ENCODE measurements at places on chromosomes 13 and 19.

- no peak for DNase-seq
Measured at GRCh38 chr13:113802090-113802531, 43.1 kb downstream of the TMEM255B start.

- DNase-seq = no peak
Measured at GRCh38 chr13:46341112-46341711, 45.8 kb downstream of the RUBCNL start.

DNA sequence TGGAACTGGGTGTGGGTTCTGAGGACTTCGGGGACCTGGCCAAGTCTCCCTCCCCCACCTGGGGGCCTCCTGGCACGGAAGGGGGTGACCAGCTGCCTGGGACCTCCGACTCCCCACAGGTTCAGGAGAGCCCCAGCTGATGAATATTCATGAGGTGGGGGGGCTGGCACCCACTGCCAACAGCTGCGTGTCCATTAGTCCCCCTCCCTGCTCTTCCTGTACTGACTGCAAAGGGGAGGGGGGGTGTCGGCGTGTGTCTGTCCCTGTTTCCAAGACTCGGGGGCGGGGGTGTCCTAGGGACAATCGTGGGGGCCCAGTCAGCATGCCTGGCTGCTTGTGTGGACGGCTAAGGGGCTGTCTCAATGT lies 10.6 kb upstream of the NFIX start:
- no peak for DNase-seq

- no peak for DNase-seq
Measured at GRCh38 chr19:5691822-5692722, 2.0 kb downstream of the RPL36 start.

- DNase-seq = no peak
Measured at GRCh38 chr19:34732612-34733211, 1.3 kb upstream of the ZNF181 start.

- DNase-seq = no peak
Measured at GRCh38 chr13:44797685-44798084, 191.6 kb downstream of the NUFIP1 start.

DNA sequence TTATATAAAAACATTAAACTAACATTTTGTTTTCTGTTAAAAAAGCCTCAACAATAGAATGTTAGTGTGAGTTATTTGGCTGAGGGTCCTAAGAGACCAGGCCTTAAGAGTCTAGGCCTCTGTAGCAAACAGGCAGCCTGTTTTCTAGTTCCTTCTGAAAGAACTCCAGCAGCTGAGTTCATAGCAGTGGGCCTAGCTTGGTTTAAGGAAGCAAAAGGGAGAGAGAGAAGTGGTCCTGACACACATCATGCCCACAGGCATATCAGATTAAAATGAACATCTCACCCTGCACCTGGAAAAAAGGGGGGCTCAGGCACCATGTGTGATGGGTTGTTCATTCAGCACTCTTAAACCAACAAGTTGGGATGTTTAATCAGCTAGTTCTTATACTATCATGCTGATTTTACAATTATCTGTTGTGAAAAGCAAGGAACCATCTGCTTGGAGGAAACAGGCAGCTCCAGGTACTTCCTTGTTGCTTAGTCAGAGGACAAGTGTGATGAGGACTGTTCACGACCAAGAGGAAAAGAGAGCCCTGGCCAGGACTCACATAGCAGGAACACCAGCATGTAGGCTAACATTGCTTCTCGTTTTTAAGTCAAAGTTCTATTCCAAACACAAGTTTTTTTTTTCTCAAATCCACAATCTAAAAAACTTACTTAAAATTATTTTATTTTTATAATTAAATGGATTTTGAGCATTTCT lies 81.3 kb upstream of the FRY start:
- no peak for DNase-seq

DNA sequence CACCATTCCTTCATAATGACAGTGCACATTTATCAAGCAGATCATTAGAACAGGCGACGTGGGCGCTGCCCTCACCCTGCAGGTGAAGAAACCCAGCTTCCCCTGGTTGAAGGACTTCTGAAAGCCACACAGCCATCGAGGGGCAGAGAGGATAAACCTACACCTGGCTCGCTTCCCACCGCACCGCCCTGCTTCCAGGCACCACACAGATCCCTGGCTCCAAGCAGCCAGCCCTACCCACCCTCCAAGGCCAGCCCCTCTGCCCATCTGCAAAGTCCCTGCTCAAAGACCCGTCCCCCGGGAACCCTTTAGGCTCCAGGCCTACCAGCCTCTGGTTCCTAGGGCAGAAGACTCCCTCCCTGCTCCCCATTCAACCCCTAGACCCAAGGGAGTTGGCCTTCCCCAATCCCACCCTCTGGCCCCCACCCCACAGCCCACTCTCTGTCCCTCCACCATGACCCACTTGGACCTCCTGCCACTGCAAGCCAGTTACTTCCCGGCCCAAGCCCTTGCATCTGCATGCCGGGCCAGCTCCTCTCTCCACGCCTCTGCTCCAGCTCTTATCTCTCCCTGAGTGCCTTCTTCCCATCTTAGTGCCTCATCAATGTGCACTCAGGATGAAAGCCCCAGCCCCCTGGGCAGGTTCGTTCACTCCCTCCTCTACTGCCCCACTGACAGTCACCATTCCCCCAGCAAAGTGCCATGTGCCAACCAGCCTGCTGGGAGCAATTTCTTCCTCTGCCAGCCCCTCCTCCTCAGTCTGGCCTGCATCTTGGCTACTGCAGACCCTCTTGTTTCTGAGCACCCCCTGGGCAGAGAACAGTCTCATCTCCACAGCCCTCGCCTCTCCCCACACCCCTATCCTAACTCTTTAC lies 28.0 kb downstream of the PEPD start:
- no peak for DNase-seq

DNA sequence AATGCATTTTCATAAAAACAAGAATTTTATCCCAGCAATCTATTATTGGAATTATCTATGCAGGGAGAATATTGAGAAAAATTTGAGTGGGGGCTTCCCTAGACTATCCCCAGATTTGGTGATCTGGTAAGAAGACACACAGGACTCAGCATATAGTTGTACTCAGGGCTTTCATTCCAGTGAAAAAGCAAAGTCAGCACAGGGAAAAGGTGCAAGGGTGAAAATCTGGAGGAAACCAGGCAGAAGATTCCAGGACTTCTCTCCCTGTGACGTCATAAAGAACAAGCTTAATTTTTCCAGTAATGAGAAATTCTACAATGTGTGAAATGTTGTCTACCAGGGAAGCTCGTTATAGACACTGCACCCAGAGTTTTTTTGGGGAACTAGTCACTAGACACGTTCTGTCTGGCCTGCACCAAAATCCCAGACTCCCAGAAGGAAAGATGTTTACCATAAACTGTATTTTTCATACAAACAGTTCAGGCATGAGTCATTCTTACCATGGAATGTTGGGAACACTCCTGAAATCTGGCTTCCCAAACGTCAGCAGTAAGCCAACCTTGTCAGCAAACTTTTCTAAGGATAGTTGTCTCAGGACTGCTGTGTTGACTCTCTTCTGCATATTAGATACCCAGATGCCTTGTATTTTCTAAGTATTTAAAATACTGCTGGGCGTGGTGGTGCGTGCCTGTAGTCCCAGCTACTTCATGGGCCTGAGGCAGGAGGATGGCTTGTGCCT lies 107.4 kb downstream of the DNAJC3 start:
- no peak for DNase-seq

Data from activated CD4-positive, CD25-positive, alpha-beta regulatory T cell (primary cell).